Activated CD4-positive, alpha-beta T cell treated with anti-CD3 and anti-CD28 coated beads, Interleukin-2, amount 10 ng/mL, durations not matched to agents 7 days and 5 days (primary cell): ENCODE measurements at places on chromosomes 2 and 18. TPM values are rescaled to one million over a fixed set of nuclear protein-coding genes. Genes with fewer than 3 reads are reported as not detected.

- H3K4me1 ChIP-seq, result peaks cover 21% of the 10 kb centered on the region
- peaks cover 6% of the 10 kb centered on the region for H3K27me3 ChIP-seq
- no peak overlapping the region for H3K27ac ChIP-seq
- H3K36me3 ChIP-seq, result peaks cover 28% of the 10 kb centered on the region
Measured at GRCh38 chr18:24429188-24429587, 2.7 kb downstream of the IMPACT start.

DNA sequence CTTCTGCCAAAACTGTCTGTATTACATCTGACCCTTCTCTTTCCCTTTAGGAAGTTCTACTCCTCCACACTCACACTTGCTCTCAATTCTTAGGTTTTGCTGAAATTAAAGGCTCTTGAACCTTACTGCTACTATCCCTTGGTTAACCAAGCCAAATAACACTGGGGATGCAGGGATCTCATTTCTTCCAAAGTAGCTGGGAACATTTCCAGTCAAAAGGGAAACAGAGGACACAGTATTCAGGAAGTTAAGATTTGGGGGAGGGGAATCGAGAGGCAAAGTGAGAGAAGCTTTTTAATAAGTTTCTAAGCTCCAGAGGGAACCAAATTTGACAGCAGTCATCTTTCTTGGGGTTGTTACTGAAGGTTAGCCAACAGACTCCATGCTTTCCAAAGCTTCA lies 6.2 kb downstream of the SEPTIN2 start:
- H3K4me1 ChIP-seq, result peaks cover 60% of the 10 kb centered on the region
- H3K36me3 ChIP-seq, result peaks cover 63% of the 10 kb centered on the region
- no peak overlapping the region for H3K27ac ChIP-seq
- no peaks in the 10 kb centered on the region for H3K27me3 ChIP-seq
- H3K4me3 ChIP-seq, result no peak overlapping the region
- DNase-seq, result no peak

DNA sequence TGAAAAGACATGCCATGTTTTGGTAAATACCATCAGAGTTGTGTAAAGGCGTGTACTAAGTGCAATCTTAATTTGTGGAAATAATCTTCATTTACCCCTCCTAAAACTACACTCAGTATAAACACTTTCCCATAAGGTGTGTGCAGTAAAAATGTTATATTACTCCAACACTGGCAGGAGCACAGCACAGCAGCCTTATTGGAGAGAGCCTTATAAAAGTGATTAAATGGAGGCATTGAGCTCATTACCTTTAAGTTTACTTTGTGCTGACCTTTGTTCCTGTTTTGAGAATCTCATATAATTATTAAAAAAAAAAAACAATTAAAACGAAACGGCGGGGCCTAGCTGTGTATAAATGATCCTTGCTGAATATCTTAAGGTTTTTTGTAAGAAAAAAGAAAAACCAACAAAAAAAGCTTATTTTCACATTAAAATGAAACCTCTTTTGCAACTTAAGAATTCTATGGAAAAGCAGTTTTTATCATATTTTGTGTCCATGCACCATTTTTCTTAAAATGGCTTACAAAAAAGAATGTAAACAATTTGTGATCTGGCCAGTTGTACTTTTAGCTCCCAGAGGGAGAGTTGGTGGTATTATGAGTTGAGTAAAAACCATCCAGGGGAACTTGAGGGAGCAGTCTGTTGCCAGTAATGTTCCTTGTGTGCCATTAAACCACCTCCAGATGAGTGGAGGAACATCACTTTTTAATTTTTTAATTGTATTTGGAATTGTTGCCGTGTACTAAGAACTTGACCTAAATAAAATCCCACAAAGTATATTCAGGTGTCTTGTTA lies 103.4 kb downstream of the ABI2 start:
- no peak overlapping the region for H3K4me3 ChIP-seq
- no peak for DNase-seq
- no peaks in the 10 kb centered on the region for H3K27me3 ChIP-seq
- no peak overlapping the region for H3K27ac ChIP-seq
- no peaks in the 10 kb centered on the region for H3K4me1 ChIP-seq
- peaks cover 3% of the 10 kb centered on the region for H3K36me3 ChIP-seq

DNA sequence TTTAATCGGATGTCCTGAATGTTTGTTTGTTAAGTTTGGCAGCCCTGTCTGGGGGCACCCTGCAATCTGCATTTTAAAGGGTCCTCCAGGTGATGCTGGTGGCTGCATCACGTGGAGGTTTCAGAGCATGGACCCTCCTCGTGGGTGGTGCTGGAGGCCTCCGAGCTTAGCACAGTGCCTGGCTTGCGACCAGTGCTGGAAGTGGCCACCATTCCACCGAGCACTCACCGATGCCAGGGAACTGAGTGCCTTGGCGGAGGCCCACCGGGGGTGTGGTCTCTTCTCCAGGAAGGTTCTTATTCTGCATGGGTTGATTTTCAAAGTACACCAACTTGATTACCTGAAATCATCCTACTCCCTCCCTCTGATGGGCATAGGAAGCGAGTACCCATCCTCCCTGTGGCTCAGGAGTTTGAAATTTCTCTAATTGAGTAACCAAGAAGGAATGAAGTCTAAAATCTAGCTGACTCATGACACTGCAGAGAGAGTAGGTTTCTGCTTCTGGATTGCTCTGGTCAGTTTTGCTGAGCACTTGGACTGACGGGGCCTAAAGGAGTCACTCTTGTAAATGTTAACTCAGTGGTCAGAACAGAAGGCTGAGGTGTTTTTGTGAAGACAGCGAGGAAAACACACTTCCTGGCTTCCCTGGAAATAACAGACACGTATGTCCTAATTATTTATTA lies 58.1 kb upstream of the SLC66A3 start:
- peaks cover 5% of the 10 kb centered on the region for H3K4me1 ChIP-seq
- no peak overlapping the region for H3K27ac ChIP-seq
- no peak for DNase-seq
- peaks cover 24% of the 10 kb centered on the region for H3K27me3 ChIP-seq
- no peak overlapping the region for H3K4me3 ChIP-seq
- no peaks in the 10 kb centered on the region for H3K36me3 ChIP-seq

DNA sequence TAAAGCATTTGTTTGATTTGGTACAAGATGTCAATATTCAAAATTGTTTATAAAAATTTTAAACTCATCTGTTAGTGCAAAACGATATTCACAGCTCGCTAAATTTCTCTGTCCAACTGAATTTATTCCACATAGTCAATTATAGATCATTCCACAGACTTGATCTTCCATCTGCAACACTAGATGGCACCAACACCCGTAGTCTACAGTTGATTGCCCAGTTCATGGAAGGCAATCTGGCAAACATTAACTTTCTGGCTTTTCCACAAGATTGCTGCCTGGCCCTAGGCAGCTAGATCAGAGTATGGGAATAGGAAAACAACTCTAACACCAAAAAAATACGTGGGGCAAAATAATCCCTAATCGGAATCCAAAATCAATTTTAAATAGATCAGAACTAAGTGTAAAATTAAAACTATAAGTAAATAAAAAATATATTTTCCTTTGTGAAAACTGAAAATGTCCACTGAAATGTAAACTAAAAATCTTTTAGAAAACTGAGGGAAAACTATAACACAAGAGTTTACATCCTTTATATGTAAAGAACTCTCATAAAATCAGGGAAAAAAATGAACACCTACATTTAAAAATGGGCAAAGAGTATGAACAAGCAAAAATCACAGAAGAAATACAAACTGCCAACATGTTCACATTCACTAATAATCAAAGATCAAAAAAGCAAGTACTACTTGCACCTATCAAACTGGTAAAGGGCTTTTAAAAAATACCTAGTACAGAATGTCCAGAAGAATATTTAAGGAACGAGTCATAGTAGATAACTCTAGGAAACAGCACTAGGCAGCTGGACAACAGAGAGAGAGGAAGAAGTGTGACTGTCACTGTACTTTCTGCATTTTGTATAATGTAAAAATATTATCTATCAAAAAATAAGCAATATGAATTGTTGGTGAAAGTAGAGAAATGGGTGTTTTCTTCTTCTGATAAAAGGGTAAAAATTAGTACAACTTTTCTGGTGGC lies 35.0 kb downstream of the RTN4 start:
- peaks cover 22% of the 10 kb centered on the region for H3K36me3 ChIP-seq
- peaks cover 25% of the 10 kb centered on the region for H3K4me1 ChIP-seq
- H3K27ac ChIP-seq, result no peak overlapping the region
- H3K4me3 ChIP-seq, result no peak overlapping the region
- no peaks in the 10 kb centered on the region for H3K27me3 ChIP-seq
- DNase-seq, result peak; percentile 56

DNA sequence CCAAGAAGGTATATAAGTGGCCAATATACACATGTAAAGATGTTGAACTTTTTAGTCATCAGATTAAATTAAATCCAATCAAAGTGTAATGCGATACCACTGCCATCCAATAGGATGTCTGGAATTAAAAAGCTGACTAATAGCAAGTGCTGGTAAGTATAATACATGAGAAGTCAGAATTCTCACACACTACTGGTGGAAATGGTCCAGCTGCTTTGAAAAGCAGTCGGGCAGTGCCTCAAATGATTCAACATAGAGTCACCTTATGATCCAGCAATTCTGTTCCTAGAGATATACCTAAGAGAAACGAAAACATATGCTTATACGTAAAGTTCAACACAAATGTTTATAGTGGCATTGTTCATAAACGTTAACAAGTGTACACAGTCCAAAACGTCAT lies 124.1 kb upstream of the MYT1L start:
- no peak overlapping the region for H3K27ac ChIP-seq
- DNase-seq, result no peak
- no peaks in the 10 kb centered on the region for H3K27me3 ChIP-seq
- H3K4me1 ChIP-seq, result no peaks in the 10 kb centered on the region
- H3K36me3 ChIP-seq, result no peaks in the 10 kb centered on the region

DNA sequence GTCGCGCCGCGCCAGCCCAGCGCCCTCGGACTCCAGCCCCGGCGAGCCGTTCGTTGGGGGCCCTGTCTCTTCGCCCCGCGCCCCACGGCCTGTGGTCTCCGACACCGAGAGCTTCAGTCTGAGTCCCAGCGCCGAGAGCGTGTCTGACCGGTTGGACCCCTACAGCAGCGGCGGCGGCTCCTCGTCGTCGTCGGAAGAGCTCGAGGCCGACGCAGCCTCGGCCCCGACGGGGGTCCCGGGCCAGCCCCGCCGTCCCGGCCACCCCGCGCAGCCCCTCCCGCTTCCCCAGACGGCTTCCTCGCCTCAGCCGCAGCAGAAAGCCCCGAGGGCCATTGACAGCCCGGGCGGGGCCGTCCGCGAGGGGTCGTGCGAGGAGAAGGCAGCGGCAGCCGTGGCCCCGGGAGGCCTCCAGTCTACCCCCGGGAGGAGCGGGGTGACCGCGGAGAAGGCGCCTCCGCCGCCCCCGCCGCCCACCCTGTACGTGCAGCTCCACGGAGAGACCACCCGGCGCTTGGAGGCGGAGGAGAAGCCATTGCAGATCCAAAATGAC lies 1.4 kb downstream of the PHLPP1 start:
- peaks cover 25% of the 10 kb centered on the region for H3K27me3 ChIP-seq
- peak; percentile 20 for DNase-seq
- peak overlapping the region; percentile 64 for H3K4me3 ChIP-seq
- H3K4me1 ChIP-seq, result peaks cover 27% of the 10 kb centered on the region
- H3K36me3 ChIP-seq, result no peaks in the 10 kb centered on the region

- H3K36me3 ChIP-seq, result peaks cover 5% of the 10 kb centered on the region
- no peak overlapping the region for H3K4me3 ChIP-seq
- H3K4me1 ChIP-seq, result peaks cover 8% of the 10 kb centered on the region
- H3K27ac ChIP-seq, result no peak overlapping the region
Measured at GRCh38 chr2:23609254-23609653, 224.3 kb downstream of the KLHL29 start.

DNA sequence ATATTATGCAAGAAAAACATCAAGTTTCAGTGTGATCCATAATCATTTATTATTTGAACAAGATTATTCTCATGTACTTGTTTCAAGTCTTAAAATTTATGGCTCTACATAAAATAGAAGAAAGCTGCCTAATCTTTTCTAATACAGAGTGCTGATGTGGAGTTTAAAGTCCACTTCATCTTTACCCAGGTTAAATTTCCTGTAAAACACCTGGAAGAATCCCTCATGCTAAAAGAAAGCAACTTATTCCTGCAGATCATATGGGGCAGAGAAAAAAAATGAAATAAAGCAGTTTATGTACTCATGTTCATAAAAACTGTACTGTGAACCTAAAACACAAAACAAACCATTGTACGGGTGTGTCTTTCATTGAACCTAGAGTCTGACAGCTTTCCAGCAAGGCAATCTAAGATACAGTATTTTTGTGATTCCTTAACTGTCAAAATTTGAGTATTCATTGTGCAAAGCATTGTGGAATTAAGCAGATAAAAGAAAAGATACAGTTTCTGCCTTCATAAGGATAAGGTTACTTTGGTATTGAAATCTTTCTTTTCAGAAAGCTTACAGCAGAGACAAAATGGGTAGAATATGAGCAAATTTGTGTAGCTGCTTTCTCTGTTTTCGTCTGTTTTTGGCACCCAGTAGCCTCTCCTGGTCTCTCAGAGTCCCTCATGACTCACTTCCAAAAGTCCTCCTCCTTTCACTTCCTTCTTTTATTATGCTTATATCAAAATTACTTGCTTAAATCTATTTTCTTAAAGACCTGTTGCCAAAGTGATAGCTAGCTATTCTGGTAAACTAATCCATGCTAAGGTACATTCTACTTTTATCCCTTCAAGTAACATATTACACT lies 26.9 kb upstream of the GLS start:
- no peak for DNase-seq
- no peak overlapping the region for H3K4me3 ChIP-seq
- no peaks in the 10 kb centered on the region for H3K27me3 ChIP-seq
- H3K36me3 ChIP-seq, result no peaks in the 10 kb centered on the region

DNA sequence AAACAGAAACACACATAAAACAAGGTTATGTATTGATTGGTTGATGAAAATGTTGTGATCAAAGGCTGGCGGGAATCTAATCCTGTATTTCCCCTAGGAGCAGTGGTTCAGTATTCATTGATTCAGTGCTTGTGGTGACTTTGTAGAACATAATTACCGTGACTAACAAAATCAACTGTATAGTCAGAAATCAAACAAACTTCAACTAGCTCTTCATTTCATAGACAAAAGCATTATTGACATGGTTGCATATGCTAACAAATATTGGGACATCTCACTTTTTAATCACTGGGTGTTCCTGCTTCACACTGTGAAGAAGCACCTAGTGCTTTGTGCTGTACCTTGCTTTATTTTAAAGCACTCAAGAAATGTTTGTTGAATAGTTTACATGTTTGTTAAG lies 41.4 kb downstream of the USP14 start:
- H3K4me1 ChIP-seq, result peaks cover 5% of the 10 kb centered on the region
- no peak overlapping the region for H3K4me3 ChIP-seq
- H3K27ac ChIP-seq, result no peak overlapping the region
- no peak for DNase-seq

DNA sequence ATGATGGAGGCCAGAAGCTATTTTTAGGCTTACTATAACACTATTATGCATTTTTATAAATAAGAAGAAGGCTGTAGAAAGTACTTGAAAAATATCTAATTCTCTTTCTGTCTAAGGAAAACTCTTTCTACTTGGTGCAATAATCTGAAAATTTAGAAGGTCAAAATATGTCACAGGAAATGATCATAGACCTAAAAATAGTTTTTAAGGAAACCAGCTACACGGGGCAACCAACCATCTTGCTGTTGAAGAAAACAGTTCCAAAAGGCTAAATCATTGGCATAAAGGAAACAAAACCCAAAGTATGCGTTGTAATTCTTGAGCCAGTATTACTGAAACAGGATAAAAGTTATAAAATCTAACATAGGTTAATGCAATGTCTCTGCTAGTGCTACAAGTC lies 40.2 kb downstream of the SOCS6 start:
- H3K4me1 ChIP-seq, result peaks cover 3% of the 10 kb centered on the region
- H3K36me3 ChIP-seq, result peaks cover 2% of the 10 kb centered on the region
- no peak for DNase-seq
- no peak overlapping the region for H3K27ac ChIP-seq

KIF5C gene
- 6.1 TPM for total RNA-seq

UGT1A4 gene
- total RNA-seq, result not detected

IL18R1 gene
- 19.2 TPM for total RNA-seq

TTL gene
- total RNA-seq, result 38.5 TPM

MTX2 gene
- total RNA-seq, result 11.2 TPM

C2orf80 gene
- total RNA-seq, result not detected

SPC25 gene
- total RNA-seq, result 51.6 TPM
